ENCODE measurements at places on chromosomes 16 and 17. TPM values are rescaled to one million over a fixed set of nuclear protein-coding genes. Genes with fewer than 3 reads are reported as not detected.

GRCh38 chr17:57722704-57723043 lies 22.4 kb downstream of the CCDC182 start:
- no peak for DNase-seq
- no peaks in the 10 kb centered on the region for H3K36me3 ChIP-seq
- peaks cover 6% of the 10 kb centered on the region for H3K27me3 ChIP-seq
- H3K4me3 ChIP-seq: no peak overlapping the region

DNA sequence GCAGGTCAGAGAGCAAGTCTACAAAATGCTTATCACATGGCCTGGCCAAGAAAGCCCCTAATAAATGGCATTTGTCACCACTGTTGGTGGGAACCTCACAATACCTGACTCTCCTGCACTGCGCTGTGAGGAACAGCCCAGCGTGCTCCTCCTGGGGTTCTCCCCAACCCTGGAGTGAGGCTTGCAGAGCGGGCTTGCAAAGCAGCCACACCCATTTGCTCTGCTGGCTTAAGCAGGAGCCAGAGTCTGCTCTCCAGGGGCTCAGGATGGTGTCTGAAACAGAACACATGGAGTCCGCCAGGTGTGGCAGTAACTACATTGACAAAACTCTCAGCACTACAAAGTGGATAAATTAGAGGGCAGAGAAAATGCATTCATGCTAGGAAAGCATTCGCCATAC lies 331.0 kb upstream of the CCL2 start:
- H3K27me3 ChIP-seq: peaks cover 10% of the 10 kb centered on the region
- DNase-seq: no peak
- H3K4me3 ChIP-seq: no peak overlapping the region
- H3K27ac ChIP-seq: no peak overlapping the region
- H3K4me1 ChIP-seq: no peaks in the 10 kb centered on the region
- H3K36me3 ChIP-seq: no peaks in the 10 kb centered on the region

DNA sequence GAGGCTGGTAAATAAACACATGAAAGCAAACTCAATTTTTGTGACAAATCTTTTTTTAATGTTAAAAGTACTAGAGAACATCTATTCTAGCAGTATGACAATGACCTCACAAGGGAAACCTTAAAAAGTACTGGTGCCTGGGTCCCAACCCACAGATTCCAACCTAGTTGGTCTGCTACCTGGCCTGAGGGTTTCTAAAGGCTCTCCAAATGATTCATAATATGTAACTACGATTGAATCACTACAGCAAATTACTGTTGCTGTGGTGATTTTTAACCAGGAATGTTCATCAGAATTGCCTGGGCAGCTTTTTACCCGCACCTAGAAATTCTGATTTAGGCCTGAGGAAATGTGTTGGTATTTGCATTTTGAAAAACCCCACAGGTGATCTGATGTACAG lies 26.1 kb downstream of the CDR2 start:
- H3K36me3 ChIP-seq: peaks cover 78% of the 10 kb centered on the region
- DNase-seq: no peak
- H3K27ac ChIP-seq: no peak overlapping the region
- no peaks in the 10 kb centered on the region for H3K27me3 ChIP-seq
- H3K4me1 ChIP-seq: peaks cover 10% of the 10 kb centered on the region

GRCh38 chr16:87048038-87048729 lies 269.0 kb downstream of the C16orf95 start:
- H3K27ac ChIP-seq: no peak overlapping the region
- no peak overlapping the region for H3K4me3 ChIP-seq
- H3K27me3 ChIP-seq: peaks cover 3% of the 10 kb centered on the region
- no peaks in the 10 kb centered on the region for H3K4me1 ChIP-seq

- H3K27ac ChIP-seq: peak overlapping the region; percentile 83
- no peak overlapping the region for H3K4me3 ChIP-seq
- no peaks in the 10 kb centered on the region for H3K27me3 ChIP-seq
- DNase-seq: no peak
- peaks cover 78% of the 10 kb centered on the region for H3K4me1 ChIP-seq
- peaks cover 87% of the 10 kb centered on the region for H3K36me3 ChIP-seq
Measured at GRCh38 chr17:64092952-64093451, 36.9 kb downstream of the ERN1 start.

DNA sequence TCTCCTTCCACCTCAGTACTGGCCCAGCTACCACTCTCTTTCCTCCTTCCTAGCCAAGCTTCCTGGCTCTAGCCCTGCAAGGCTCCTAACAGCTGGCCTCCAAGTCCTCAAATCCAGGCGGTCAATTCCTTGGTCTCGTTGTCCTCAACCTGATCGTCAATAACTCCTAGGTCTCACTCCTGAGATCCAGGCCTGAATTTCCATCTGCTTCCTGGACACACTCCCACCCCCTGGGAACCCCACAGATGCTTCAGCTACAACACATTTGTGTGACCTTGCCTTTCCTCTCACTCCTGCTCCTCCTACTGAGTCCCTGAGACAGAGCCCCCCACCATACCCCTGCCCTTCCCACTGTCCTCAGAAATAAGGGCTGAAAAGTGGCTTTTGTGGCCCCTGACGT lies 2.3 kb downstream of the ENKD1 start:
- peaks cover 16% of the 10 kb centered on the region for H3K4me1 ChIP-seq
- no peaks in the 10 kb centered on the region for H3K27me3 ChIP-seq
- DNase-seq: no peak
- H3K27ac ChIP-seq: no peak overlapping the region
- no peak overlapping the region for H3K4me3 ChIP-seq

The UNC119 gene
- 63.9 TPM for total RNA-seq

The ADCY7 gene
- total RNA-seq: 78.7 TPM

Data from activated T-helper 2 cell treated with anti-CD3 and anti-CD28 coated beads, Interferon-gamma antibody, Interleukin-2, Interleukin-4, amounts not matched to agents 10 μg/mL and 5 μg/mL and 100 μg/mL, durations not matched to agents 14 hours and 24 hours and 36 hours (primary cell).